ENCODE measurements at places on chromosomes 2 and 18. TPM values are rescaled to one million over a fixed set of nuclear protein-coding genes. Genes with fewer than 3 reads are reported as not detected.

The MTX2 gene
- 34.5 TPM for total RNA-seq

The PROM2 gene
- 0.07 TPM for total RNA-seq

The TRIM43 gene
- total RNA-seq: not detected

The NAT8 gene
- not detected for total RNA-seq

The GCKR gene
- total RNA-seq: 7.5 TPM

The PRKAG3 gene
- not detected for total RNA-seq

The CCDC85A gene
- 16.2 TPM for total RNA-seq

The NR4A2 gene
- total RNA-seq: 0.11 TPM

The TMEM169 gene
- total RNA-seq: 0.14 TPM

The ARHGEF4 gene
- not detected for total RNA-seq

The TFCP2L1 gene
- total RNA-seq: not detected

The EDAR gene
- not detected for total RNA-seq

DNA sequence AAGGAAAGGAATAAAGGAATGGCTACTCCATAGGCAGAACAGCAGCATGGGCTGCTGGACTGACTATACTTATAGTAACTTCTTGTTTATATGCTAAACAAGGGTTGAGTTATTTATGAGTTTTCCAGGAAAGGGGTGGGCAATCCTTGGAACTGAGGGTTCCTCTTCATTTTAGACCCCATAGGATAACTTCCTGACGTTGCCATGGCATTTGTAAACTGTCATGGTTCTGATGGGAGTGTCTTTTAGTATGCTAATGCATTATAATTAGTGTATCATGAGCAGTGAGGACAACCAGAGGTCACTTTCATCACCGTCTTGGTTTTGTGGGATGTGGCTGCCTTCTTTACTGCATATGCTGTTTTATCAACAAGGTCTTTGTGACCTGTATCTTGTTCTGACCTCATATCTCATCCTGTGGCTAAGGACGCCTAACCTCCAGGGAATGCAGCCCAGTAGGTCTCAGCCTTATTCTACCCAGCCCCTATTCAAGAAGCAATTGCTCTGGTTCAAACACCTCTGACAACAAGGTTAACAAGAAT lies 98.6 kb upstream of the CABLES1 start:
- no peak for DNase-seq

GRCh38 chr2:108612153-108612513 lies 77.9 kb downstream of the LIMS1 start:
- no peak for DNase-seq

- no peak for DNase-seq
These were observed 62.8 kb upstream of the CYP26B1 start for GRCh38 chr2:72210470-72210869.

- no peak for DNase-seq
These were observed 235.8 kb upstream of the TNP1 start for GRCh38 chr2:217095511-217096205.

- DNase-seq: no peak
These were observed 87.4 kb downstream of the MYT1L start for GRCh38 chr2:2243666-2244065.

- no peak for DNase-seq
These were observed 155.8 kb downstream of the SH3RF3 start for GRCh38 chr2:109284826-109285225.

DNA sequence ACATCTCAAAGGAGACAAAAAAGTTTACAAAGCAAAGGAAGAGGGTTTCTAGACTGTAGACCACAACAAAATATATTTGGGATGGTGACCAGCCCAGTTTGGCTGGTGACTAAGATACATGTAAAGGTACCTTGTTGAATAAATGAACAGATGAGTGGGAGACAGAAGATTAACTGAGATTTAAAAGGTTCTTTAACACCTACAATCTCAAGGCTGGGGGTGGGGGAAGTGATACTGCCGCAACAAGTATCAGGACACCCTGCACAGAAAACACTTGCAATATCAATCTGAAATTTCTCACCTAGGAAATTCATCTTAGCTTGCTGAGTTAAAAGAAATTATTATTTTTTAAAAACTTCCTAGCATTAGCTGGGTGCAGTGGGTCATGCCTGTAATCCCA lies 8.3 kb downstream of the RNF149 start:
- no peak for DNase-seq

GRCh38 chr18:13831864-13832508 lies 8.0 kb downstream of the MC5R start:
- DNase-seq: no peak

- no peak for DNase-seq
These were observed 30.2 kb downstream of the ARHGAP25 start for GRCh38 chr2:68764806-68765311.

GRCh38 chr2:152335726-152336118 lies 748 bp downstream of the FMNL2 start:
- no peak for DNase-seq

GRCh38 chr2:71962911-71963694 lies 184.6 kb downstream of the CYP26B1 start:
- no peak for DNase-seq

GRCh38 chr2:184765112-184765895 lies 167.0 kb downstream of the ZNF804A start:
- no peak for DNase-seq

DNA sequence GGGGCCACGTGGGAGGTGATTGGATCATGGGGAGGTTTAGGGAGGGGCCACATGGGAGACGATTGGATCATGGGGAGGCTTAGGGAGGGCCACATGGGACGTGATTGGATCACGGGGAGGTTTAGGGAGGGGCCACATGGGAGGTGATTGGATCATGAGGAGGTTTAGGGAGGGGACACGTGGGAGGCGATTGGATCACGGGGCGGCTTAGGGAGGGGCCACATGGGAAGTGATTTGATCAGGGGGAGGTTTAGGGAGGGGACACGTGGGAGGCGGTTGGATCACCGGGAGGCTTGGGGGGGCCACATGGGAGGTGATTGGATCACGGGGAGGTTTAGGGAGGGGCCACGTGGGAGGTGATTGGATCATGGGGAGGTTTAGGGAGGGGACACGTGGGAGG lies 22.5 kb upstream of the SALL3 start:
- no peak for DNase-seq

DNA sequence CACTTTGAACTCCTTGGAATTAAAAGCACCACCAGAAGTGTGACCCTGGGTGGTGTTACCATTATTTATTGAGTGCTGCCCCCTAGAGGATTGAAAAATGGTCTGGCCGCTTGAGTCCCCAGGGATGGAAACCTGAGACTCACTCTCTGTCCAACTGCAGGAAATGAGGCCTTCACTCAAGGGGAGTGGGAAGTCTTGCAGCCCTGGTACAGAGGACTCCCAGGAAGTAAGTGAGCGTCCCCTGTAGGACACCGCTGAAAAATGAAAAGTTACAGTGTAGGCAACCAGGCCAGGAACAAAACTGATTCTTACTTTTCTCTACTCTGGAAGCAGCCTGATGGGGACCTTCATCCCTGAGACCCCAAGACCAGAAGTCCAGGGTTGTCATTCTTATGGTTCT lies 2.2 kb upstream of the NRP2 start:
- no peak for DNase-seq

DNA sequence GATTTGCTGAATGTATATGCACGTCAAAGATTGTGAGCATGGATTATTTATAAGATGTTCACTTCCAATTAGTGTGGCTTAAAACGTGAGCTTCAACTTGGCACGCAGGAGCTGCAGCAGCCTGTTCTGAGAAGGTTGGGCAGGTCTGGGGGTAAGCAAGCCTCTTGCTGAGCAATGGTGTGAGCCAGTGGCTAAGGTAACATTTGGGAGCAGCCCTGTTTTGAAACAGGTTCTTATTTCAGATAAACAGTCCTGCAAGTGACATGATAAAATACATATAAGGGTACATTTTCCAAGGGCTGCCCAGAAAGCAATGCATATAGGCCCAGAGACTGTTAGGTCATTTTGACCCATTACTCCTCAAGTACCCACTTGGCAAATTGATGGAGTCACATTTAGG lies 415.3 kb downstream of the ZNF521 start:
- DNase-seq: no peak

GRCh38 chr2:85356186-85356585 lies 1.6 kb downstream of the ELMOD3 start:
- no peak for DNase-seq

DNA sequence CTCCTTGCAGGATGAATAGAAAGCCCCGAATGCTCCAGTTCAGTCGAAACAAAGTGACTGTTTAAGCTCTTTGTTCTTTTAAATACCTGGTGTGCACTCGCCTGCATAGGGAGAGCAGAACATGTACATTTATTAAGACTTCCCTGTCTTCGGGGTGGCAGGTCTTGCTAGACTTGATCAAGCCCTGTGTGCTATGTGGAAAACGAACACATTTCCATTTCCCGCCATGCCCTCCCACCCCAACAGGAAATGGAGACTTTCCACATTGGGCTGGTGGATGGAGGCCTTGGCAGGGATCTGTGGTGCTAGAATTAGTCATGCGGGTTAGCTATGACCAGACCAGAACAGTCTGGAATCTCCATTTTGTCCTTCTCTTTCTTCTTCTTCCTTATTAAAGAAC lies 321.0 kb upstream of the THSD7B start:
- DNase-seq: no peak

DNA sequence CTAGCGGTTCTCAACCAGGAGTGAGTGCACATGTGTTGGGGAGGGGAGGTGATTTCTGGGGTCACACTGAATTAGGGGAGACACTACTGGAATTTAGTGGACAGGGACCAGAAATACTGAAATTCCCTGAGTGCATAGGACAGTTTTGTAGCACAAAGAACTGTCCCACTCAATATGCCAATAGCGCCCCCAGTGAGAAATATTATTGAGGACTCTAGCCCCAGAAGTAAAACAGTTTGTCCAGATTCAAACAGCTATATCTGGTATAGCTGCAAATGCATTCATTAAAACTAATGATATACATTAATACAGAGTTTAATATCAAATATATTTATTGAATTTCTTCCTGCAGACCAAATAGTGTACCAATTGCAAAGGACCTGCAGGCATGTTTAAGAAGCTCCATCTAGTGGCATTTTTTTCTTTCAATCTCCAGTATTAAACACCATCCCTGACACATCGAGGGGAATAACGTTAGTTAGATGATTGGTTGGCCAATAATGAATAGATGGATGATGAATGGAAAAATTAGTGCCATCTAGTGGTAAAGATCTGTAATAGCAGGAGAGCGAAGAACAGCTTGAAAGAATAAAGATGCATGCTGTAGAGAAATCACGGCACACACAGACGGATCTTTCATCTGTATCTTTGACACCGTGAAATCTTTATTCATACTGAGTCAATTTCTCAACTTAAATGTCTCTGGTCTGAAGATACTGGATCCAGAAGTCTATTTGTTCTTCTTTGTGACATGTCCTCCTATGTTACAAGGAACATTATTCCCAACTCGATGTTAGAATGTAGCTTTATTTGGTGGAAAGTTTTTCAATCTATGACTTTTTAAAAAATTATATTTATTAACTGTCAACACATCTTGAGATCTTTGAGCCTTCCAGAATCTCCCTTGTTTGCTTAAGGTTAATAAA lies 62.5 kb downstream of the DHRS9 start:
- peak; percentile 30 for DNase-seq

- no peak for DNase-seq
These were observed 174.7 kb downstream of the MTX2 start for GRCh38 chr2:176443946-176444345.
